Renal cortex interstitium (tissue), 15 donors: ENCODE measurements at places on chromosomes 4 and X. TPM values are rescaled to one million over a fixed set of nuclear protein-coding genes. Genes with fewer than 3 reads are reported as not detected.

DNA sequence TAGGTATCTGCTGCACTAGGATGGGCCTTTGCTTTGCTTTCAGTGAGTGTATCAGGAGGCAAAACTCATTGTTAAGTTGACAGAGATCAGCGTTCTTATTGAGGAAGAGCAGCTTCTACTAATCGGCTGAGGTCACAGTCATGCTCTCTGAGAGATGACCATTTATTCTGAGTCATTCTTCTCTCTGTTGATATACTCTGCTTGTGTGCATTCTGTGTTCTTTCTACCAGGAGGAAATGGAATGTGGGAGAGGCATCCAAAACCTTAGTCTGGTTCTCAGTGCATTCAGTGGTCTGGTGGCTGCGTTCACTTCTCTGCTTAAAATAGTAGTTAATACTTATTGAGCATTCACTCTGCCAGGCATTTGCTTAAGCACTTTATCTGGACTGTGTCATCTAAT lies 66.2 kb downstream of the RRAGB start:
- DNase-seq, result no peak

NWD2 gene
- polyA plus RNA-seq, result 0.31 TPM

DNA sequence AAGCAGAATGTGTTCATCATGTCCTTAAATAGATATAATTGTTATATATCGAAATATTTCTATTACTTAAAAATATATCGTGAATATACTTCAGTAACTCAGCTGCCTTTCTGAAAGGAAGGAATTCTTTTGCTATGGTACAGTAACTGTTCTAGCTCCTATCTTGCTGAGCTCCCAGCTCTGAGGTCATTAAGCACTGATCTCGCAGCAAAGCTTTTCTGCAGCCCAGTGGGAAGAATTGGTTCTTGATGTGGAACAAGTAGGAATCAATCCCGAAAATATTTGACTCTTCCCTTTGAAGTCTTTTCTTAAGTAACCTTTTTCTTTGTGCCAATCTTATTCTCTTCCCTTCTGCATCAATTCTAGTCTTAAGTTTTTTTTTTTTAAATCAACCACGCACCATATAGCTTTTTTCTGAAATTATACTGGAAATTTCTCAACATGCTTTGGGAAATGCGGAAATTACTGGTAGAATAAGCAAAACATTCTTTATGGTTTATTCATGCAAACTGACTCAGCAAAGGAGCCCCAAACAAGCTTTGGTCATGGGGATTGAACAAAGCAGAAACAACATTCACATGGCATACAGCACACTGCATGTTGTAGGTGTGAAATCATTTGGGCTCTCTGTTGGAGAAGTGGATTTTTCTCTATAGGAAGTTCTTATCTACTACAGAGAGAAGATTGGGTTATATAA lies 428.9 kb upstream of the GNPDA2 start:
- DNase-seq, result no peak

DNA sequence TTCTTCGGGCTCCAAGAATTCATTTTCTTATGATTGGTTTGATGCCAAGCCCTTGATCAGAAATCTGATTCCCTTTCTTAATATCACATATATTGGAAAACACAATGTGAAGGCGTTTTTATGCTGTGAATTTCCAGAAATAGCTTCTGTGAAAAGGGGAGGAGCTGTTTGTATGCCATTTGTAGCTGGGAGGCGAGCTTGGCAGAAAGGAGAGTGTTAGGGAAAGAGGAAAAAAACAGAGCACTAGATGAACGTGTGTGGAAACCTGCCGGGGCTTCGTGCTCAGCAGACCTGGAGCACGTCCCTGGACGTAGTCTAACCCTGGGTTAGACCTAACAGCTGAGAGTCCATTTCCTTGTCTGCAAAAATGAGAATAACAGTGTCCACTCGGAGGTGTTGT lies 3.4 kb downstream of the CLCN4 start:
- no peak for DNase-seq

REPS2 gene
- polyA plus RNA-seq, result 17.9 TPM

GRCh38 chrX:108464604-108465003 lies 25.0 kb downstream of the COL4A5 start:
- DNase-seq, result no peak
